ENCODE measurements at places on chromosomes 12 and 14.

GRCh38 chr12:22034709-22035506, 11.1 kb upstream of the CMAS start:
- DNase-seq = peak; percentile 23

DNA sequence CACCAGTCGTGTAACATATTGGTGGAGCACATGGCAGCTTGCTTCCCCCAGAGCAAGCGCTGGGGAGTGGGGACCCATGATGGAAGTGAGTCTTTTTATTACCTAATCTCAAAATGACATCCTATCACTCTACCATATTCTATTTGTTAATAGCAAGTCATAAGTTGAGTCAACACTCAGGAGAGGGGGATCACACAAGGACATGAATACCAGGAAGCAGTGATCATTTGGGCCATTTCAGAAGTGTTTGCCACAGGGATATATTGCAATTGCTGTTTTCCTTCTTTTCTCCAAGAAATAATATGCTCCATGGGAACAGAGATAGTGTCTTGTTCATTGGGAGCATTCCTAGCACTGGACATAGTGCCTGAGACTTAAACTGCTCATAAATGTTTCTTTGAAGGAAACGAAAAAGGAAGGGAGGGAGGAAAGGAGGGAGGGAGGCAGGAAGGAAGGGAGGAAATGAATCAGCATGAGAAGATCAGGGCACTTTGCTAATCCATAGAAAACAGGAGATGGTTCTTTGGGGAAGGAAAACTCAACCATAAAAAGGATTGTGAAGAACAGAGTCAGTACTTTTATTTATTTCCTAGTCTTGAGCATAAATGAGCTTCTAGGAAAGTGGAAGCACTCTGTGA, 39.2 kb upstream of the EEA1 start:
- no peak for DNase-seq

- no peak for DNase-seq
Measured at GRCh38 chr12:129704232-129704830, 199.5 kb downstream of the TMEM132D start.

- no peak for DNase-seq
Measured at GRCh38 chr14:72480464-72481243, 413.2 kb downstream of the DPF3 start.

- no peak for DNase-seq
Measured at GRCh38 chr12:109445191-109445609, 31.9 kb downstream of the KCTD10 start.

GRCh38 chr12:50283229-50283923, at the start of gene LIMA1:
LIMA1 (minus strand) TSS chr12:50283520; CDS start chr12:50248751, 34,769 bp downstream.
- peak; percentile 92 for DNase-seq

- DNase-seq = no peak
Measured at GRCh38 chr12:9669534-9669933, at the start of gene CLEC2D. CLEC2D (plus strand) TSS chr12:9669713; CDS start chr12:9669735, 22 bp downstream.

DNA sequence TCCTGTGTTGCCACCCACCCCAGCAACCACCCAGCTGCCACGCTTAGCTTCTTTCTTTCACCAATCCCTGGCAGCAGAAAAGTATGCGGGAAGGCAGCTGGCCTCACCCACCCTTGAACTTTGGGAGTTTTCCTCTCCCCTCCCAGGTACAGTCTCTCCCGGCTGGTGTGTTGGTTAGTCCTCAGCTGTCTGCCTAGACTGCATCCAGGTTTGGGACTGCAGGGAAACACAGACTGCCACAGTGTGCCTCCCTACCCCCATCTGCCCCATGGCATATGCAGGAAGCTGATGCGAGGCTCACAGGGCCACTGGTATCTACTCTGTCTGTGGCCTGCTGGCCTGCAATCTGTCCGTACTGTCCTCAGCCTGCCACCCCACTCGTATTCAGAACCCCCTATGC, 2.1 kb downstream of the CD9 start:
- DNase-seq = no peak

DNA sequence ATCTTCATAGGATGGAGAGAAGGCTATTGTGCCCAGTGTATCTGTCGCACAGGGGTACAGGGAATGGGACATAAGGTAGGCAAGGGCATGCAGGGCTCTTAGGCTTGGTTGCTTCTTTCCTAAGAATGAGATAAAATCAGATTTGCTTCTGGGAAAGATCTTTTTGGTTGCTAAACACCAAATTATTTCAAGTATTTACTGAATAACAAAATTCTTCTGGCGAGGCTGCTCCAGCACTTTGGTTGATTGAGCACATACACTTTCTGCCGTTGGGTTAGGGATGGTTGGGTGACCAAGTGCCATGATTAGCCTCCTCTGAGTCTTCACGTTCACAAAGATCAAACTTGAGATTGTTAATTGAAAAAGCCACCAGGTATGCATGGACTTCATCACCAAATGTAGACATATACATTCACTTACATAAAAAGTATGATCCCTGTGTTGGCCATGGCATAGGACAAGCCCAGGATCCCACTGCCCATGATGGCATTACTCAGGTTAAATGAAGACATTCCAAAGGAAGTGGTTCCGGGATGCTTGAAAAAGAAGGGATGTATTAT, 38.2 kb downstream of the SLC38A4 start:
- DNase-seq = no peak

DNA sequence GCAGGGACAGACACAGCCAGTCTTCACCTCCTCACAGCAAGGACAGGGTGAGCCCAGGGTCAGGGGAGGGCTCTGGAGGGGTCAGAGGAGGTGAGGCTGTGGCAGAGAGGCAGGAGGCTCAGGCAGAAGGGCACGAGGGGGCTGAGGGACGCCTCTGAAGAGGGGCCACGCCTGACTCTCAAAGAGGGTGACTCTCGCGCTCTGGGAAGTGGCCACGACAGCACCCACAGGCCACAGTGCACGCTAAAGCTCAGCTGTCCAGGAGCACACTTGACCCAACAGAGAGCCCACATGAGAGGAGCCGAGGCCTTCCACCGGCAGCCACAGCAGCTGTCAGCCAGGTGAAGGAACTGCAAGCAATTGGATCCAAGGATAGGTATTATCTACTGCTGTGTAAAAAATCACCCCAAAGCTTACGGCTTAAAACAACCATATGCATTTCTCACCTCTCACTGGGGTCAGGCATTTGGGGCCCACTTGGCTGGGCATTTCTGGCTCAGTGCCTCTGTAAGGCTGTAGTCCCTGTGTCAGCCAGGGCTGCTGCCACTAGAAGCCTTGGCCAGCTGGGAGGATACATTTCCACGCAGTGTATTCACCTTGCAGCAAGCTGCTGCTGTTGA, 27.8 kb downstream of the SLC6A12 start:
- no peak for DNase-seq

DNA sequence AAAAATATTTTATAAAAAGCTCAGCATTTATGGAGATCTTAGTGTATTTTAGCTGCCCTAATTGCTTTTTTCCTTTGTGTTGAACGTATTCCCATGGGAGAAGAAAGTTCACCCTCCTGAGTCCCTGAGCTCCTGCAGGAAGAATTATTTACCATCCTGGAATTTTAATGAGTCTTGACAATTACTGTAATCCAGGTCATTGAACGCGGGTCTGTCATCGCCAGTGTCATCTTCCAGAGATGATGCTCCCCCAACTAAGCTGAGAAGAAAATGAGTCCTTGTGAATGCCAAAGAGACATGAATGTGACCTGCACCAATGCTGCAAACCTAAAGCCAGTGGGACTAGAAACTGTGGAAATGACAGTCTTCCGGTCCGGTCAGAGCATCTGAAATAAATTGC, 129.5 kb downstream of the FBXL14 start:
- no peak for DNase-seq

DNA sequence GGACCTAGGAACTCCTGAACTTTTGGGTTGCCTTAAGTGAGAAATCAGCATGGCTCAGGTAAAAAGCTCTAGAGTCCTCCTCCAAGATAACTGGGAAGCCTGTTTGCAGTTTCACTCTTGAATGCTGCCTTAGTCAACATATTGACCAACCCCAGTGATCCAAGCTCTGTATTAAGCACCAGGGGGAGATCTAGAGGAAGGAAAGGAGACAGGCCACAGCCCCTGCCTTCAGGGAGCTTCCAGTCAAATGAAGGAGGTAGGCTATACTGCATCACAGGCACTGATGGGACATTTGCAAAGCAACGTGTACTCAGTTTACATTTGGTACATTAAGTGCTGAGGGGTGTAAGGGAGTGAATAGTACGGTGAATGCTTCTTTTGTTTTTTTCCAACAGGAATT, 1.2 kb upstream of the CSAD start:
- DNase-seq = no peak

DNA sequence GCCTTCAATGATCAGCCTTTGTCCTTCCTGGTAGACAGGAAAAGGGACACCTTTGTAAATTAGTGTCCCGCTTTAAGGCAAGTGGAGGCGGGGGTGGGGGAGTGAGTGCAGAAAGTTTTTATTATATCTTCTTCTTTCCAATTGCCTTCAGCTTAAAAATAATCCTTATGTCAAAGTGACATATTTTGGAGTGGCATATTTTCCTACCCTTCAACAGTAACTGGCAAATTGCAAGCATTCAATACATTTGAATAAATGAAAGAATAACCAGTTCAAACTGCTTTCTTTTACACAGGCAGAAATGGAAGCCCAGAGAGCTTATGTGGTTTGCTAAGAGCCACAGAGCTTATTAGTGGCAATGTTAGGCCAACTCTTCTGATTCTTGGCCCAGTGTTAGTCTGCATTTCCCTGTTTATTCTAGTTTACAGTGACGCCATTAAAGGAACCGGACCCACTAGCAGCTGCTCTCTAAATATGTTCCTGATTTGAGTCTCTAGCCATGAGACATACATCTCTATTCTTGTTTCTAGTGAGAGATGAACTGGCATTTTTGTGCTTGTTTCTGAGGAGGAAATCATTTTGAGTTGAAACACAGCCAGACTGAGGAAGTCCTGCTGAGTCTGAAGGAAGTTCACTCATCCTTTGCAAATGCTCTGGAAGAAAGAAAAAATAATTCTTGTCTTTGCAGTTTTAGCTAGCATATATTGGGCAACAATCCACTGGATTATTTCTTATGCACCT, 468.7 kb downstream of the NOVA1 start:
- DNase-seq = no peak

GRCh38 chr14:25537846-25538455, 488.0 kb upstream of the STXBP6 start:
- DNase-seq = no peak

DNA sequence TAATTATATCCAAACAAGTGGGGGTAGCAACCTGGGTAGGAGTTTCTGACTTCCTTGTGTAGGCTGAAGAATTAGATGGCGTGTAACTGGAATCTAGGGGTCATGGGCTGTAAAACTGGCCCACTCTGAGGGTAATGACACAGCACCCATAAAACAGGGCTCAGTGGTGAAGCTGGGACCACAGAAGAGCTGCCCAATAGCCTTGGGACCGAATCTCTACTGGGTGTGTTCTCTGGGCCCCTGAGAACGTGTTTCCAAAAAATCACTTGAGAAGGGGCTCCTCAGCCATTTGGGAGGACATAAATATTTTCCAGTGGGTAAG, 3.7 kb downstream of the RNASE8 start:
- DNase-seq = no peak

DNA sequence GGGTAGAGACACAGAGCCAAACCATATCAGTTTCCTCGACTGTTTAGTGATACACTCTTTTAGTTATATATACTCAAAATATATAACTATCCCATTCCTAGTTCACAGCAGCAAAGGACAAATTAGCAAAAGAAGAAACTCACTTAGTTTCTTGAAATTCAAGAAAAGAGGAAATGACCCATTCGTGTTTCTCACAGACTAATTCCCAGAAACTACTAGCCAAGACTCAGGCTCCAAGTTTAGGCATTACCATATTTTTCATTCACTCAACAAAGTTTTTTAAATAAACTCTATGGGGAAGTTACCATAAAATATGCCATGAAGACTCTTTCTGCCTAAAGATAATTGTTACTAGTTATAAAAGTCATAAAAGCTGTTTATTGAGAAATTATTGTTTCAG, 152.3 kb upstream of the DAAM1 start:
- no peak for DNase-seq

DNA sequence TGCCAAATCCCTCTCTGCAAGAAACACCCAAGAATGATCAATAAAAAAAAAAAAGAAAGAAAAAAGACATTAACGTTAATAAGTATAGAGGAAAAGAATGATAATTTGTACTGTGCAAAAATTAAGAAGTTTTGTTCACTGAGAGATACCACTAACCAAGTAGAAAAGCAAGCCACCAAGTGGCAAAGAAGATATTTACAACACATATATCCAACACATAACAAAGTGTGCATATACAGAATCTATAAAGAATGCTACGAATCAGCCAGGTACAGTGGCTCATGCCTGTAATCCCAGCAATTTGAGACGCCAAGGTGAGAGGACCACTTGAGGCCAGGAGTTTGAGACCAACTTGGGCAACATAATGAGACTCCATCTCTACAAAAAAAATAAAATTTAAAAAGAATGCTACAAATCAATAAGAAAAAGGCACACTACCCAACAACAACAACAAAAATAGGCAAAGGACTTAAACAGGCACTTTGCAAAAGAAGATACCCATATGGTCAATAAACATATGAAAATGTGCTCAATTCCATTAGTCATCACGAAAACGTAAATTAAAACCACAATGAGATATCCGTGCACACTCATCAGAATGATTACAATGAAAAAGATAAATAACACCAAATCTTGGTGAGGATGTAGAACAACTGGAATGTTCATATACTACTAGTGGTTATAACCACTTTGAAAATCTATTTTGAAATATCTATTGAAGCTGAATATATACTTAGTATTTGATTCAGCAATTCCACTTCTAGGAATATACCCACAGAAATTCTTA, 19.8 kb downstream of the GALNT4 start:
- DNase-seq = no peak

DNA sequence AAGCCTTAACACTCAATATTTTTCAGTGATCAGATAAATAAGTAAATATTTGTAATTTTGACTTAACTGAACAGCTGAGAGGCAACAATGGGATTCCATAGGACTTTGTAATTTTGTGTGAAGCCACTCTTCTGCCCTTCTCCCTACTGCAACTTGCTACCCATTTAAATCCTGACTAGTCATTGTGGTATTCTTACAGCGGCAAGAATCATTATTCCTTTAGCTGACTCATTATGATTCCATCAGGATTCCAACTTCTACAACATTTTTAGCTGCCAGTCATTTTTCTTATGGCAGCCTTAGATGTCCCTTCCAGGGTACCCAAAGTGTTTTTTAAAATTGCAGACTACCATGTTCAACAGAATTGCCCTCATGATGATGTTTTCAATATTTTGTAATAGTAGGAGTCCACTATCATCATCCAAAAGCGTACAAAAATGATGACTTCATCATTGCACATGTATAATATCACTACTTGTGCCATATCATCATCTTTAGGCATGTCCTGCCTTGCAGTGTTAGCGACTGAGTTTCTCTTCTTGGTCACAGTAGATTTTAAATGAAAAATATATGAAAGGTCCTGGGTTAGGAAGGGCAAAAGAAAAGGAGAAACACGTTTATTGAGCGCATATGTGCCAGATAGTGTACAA, 5.1 kb upstream of the MAGOHB start:
- DNase-seq = no peak

GRCh38 chr14:29425705-29426482, 501.8 kb downstream of the PRKD1 start:
- DNase-seq = no peak

DNA sequence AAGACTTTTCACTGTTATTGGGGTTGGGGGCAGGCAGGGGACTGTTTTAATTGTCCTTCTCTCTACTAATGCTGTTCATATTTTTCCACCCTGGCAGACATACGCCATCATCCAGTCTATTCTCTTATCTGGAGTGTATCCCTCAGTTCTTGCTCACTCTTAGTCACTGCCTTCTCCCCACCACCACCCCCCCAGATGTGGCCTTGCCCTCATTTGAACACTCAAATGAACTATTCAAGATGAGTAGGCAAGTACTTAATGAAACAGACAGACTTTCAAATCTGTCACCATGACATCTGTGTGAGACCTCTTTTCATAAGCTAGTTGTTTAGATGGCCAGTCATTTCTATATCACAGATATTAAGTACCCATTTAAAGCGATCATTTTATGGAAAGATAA, 10.1 kb downstream of the NUDT4 start:
- no peak for DNase-seq
